ENCODE measurements at places on chromosomes 1 and 21.

- no peak for DNase-seq
Observed at GRCh38 chr1:1960480-1961196, 41.6 kb upstream of the TMEM52 start.

GRCh38 chr1:70220517-70221237 lies 503 bp upstream of the SRSF11 start:
- no peak for DNase-seq

DNA sequence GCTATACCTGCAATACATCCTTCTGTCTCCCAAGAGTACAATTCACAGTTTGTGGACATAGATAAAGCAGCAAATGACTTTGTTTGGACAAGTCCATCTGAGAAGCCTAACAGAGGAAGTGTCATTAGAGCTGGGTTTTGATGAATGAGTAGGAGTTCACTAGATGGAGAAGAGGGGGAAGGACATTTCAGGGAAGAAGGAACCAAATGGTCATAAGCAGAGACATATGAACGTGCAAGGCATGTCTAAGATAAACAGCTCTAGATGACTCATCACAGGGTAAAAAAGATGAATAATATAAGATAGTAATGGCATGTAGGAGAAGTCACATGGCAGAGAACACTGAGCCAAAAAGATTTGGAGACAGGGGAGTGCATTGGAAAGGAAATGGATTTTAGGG lies 54.5 kb downstream of the HMGB4 start:
- DNase-seq = no peak

GRCh38 chr1:185739967-185740366 lies 5.8 kb downstream of the HMCN1 start:
- no peak for DNase-seq

GRCh38 chr1:226475142-226475511 lies 67.2 kb upstream of the PARP1 start:
- no peak for DNase-seq
